Activated naive CD4-positive, alpha-beta T cell treated with anti-CD3 and anti-CD28 coated beads, Interleukin-2, amount 10 ng/mL, durations not matched to agents 7 days and 5 days (primary cell): ENCODE measurements at places on chromosomes 3 and 15.

DNA sequence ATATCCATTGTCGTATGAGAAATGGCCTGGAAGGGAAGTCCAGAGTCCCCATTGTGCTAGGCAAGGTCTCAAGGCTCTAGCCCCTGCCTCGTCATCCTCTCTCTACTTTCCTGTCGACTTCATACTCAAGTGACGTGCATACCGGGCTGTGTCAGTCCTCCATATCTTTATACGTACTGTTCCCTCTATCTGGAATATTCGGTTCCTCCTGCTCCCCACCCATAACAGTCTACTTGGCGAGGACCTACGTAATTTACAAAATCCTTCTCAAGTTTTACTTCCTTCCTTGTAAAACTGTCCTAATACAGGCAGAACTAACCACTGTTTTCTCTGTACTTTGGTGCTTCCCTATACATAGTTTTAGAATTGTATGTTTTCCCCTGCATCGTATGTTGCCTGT is 2.2 kb upstream of the ALPK3 start:
- peaks cover 12% of the 10 kb centered on the region for H3K4me1 ChIP-seq
- no peak for DNase-seq
- H3K27ac ChIP-seq, result no peak overlapping the region
- H3K36me3 ChIP-seq, result no peaks in the 10 kb centered on the region

- DNase-seq, result no peak
- H3K4me3 ChIP-seq, result no peak overlapping the region
- H3K36me3 ChIP-seq, result no peaks in the 10 kb centered on the region
- H3K27ac ChIP-seq, result no peak overlapping the region
- H3K4me1 ChIP-seq, result no peaks in the 10 kb centered on the region
- H3K27me3 ChIP-seq, result no peaks in the 10 kb centered on the region
Measured at GRCh38 chr3:166211451-166211850, 374.2 kb upstream of the BCHE start.

GRCh38 chr3:159764490-159765029 is 224.1 kb upstream of the IL12A start:
- H3K36me3 ChIP-seq, result peaks cover 4% of the 10 kb centered on the region
- peaks cover 80% of the 10 kb centered on the region for H3K27me3 ChIP-seq
- H3K27ac ChIP-seq, result no peak overlapping the region
- peaks cover 18% of the 10 kb centered on the region for H3K4me1 ChIP-seq

- no peak overlapping the region for H3K27ac ChIP-seq
- H3K27me3 ChIP-seq, result peaks cover 12% of the 10 kb centered on the region
- no peak overlapping the region for H3K4me3 ChIP-seq
- DNase-seq, result no peak
- peaks cover 61% of the 10 kb centered on the region for H3K4me1 ChIP-seq
Measured at GRCh38 chr3:183583331-183584245, 28.1 kb upstream of the KLHL6 start.
